ENCODE measurements at places on chromosomes 7 and 10. TPM values are rescaled to one million over a fixed set of nuclear protein-coding genes. Genes with fewer than 3 reads are reported as not detected.

Gene ANKRD30A
- 11.9 TPM for total RNA-seq

Gene ADAP1
- 6.1 TPM for total RNA-seq

Gene PPP1R9A
- 47.8 TPM for total RNA-seq

GRCh38 chr7:87154166-87154565 is 1.9 kb downstream of the DMTF1 start:
- no peaks in the 10 kb centered on the region for H3K36me3 ChIP-seq
- peaks cover 17% of the 10 kb centered on the region for H3K4me1 ChIP-seq
- no peak overlapping the region for H3K4me3 ChIP-seq
- no peak for DNase-seq
- H3K27ac ChIP-seq, result no peak overlapping the region

Data from testis (tissue), 5 donors.